Fibroblast of mammary gland (primary cell): ENCODE measurements at places on chromosomes 6 and 20.
A peak's percentile ranks its signal among the peaks of the same experiment; 100 is the strongest.

DNA sequence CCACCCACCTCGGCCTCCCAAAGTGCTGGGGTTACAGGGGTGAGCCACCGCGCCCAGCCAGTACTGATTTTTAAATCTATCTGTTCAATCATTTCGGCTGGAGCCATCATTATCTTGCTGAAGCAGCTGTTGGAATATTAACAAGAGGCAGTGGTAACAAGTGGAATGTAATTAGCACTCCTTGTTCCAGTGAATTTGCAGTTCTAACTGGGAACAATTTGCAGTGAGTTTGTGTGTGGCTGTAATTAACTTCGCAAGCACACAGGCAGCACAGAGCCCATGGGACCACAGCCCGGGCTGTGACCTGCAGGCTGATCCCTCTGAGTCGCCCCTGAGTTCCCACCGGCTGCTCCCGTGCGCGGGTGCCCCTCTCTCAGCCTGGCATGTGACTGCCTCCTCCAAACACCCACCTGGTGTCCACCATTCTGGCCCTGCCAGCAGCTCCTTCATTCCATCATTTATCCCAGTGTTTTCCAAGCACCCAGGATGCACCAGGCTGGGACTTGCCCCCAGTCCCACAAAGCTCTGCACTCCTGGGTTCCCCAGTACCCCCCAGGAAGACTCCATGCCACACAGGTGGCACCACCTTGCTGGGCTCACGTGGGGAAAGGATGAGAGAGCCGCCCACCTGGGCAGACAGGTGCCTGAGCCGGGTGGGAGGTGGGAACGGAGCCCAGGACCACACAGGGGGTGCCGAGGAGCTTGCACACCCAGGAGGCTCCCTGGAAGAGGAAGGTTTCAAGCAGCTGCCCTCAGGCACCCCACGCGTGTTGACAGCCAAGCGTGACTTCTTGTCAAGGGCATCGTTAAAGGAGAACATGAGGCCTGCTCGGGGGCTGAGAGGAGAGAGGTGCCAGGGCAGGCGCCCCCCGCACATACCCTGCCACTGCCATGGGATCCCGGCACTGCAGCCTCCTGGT is 75.2 kb downstream of the YTHDF1 start:
- no peak for DNase-seq

DNA sequence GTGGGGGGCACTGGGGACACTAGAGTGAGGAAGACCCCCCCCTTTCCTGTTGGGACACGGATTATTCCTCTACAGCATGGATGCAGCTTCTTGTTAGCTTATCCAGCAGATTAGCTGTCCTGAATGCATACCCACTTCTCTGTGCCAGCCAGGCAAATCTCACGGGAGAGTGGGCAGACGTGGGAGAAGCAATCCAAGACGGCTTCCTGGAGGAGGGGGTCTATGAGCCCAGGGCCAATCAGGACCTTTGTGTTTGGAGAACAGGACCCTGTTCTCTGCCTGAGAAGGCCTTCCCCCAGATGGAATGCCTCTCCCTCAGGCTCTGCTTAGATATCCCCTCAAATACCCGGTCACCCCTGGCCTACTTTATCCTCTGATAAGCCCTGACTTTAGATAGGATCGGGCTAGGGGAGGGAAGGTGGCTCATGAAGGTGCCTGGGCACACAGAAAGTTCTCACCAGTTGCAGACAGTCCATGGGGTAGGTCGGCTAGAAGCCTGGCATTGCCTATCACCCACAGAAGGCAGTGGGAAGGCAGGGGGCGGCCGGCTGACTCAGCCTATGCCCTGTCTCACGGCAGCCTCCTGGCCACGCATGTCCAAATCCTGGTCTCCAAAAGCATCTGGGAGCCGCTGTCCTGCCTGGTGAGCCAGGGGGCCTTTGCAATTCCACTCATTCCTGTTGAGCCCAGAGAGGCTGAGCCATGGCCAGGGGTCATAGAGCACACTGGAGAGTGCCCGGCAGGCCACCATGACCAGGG is 34.7 kb downstream of the SUN5 start:
- DNase-seq: no peak

GRCh38 chr6:44054721-44055559 is 72.3 kb downstream of the MRPL14 start:
- DNase-seq: peak; percentile 95

GRCh38 chr20:41094353-41095055 is 42.8 kb upstream of the PLCG1 start:
- DNase-seq: peak; percentile 83

GRCh38 chr20:1938464-1939269 is 43.5 kb downstream of the SIRPA start:
- no peak for DNase-seq

DNA sequence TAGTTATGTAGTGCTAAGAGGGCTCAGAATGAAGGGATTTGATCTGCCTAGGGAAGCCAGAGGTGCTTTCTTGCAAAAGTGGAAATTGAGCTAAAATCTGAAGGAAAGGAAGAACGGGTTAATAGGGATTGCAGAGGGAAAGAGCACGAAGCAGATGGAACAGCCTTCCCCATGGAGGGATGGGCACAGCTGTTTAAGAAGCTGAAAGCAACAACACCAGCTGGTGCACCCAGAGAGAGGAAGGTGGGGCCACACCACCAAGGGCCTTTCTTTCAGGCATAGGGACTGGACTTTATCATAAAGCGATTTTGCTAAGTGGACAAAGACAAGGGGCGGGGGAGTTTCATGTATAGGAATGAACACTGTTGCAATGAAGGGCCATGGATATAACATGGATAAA is 65.8 kb upstream of the SNRPB2 start:
- no peak for DNase-seq

GRCh38 chr6:117487821-117488220 is 5.3 kb downstream of the DCBLD1 start:
- DNase-seq: peak; percentile 76

GRCh38 chr6:57021086-57021720 is 25.3 kb upstream of the KIAA1586 start:
- DNase-seq: peak; percentile 66

- DNase-seq: peak; percentile 57
Observed at GRCh38 chr20:60057866-60058807, 99.9 kb downstream of the CDH26 start.

GRCh38 chr6:110671447-110671846 is 143.8 kb downstream of the CDK19 start:
- DNase-seq: no peak

GRCh38 chr6:125753218-125753936 is 3.9 kb downstream of the HEY2 start:
- peak; percentile 49 for DNase-seq

- no peak for DNase-seq
Observed at GRCh38 chr6:79764747-79765146, 133.6 kb downstream of the SH3BGRL2 start.

GRCh38 chr6:36357872-36358225 is 21.2 kb upstream of the BNIP5 start:
- DNase-seq: no peak

DNA sequence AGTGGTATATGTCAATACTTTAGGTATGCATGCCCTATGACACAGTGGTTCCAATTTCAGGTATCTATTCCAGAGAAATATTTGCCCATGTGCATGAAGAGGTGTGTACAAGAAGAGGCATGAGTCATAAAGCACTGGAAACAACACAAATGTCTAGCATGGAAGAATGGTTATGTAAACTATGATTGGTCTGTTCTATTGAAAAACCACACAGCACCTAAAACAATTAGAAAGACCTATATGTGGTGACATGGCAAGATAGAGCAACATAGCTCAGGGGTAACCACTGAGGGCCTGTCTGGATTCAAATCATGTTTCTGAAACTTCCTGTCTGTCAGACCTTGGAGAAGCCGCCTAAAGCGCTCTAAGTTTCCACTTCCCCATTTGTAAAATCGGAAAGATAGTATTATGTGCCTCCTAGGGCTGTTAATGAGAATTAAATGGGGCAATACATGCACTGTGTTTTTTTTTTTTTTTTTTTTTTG is 76.0 kb upstream of the SHLD1 start:
- peak; percentile 34 for DNase-seq

DNA sequence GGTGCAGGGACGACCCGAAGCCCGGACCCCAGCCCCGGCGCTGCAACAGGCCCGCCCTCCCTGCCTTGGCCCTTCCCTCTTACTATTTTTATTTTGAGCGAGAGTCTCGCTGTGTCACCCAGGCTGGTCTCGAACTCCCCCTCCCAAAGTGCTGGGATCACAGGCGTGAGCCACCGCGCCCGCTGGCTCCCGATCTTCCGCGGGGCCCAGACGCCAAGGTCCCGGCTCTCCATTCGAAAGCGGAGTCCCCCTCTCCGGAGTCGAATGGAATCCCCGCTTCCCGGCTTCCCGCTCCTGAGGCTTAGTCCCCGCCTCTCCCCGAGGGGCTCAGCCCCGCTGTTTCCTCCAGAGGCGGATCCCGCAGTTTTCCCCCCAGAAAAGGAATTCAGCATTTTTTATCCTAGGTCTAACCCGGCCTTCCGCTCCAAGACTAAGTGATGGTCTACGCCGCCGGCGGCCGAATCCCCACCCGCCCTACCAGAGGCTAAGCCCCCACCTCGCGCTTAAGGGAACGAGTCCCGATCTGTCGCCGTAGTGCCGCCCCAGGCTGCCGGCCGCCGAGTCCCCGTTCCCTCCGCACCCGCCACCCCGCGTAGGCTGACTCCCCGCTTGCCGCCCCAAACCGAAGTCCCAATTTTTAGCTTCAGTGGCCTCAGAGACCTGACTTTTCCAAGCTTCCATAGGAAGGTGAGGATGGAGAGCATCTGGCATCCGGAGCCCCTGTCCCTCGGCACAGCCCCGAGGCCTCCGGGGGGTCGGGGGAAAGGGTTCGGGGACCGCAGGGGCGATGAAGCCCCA is 11.5 kb upstream of the TMC2 start:
- peak; percentile 29 for DNase-seq

DNA sequence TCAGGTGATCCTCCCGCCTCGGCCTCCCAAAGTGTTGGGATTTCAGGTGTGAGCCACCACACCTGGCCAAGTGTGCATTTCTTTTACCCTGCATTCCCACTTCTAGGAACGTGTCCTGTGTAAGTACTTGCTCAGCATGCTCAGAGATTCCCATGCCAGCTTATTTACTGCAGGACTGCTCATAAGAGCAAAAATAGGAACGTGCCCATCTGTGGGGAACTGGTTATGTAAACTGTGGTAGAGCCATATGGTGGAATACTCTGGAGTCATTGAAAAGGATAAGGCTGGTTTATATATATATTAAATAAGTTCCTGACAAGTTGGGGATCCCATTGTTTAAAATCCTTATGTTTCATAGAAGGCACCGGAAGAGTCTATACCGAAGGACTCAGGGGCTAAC is 38.2 kb upstream of the FANCE start:
- no peak for DNase-seq

DNA sequence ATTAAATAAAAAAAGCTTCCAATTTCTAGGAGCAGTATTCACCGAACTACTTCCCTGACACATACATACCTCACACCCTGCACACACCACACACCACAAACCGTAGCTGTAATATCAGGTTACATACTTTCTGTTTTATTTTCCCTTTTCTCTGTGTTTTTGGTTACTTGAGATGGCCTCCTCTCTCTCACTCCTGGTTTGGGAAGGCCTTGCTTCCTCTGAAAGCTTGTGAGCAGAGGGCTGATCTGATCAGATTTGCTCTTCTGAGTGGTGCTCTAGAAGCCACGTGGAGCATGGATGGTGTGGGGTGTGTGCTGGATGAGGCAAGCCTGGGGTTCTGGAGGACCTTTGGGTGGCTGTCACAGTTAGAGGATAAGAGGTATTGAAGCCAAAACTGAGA is 20.9 kb downstream of the UTRN start:
- peak; percentile 60 for DNase-seq
